ENCODE measurements at places on chromosomes 2 and 18. TPM values are rescaled to one million over a fixed set of nuclear protein-coding genes. Genes with fewer than 3 reads are reported as not detected.

The SH3BP4 gene
- 20.0 TPM for total RNA-seq

The UGT1A4 gene
- not detected for total RNA-seq

The IFT172 gene
- total RNA-seq = 9.5 TPM

- DNase-seq = no peak
Measured at GRCh38 chr2:182558564-182558963, 131.7 kb upstream of the PDE1A start.

DNA sequence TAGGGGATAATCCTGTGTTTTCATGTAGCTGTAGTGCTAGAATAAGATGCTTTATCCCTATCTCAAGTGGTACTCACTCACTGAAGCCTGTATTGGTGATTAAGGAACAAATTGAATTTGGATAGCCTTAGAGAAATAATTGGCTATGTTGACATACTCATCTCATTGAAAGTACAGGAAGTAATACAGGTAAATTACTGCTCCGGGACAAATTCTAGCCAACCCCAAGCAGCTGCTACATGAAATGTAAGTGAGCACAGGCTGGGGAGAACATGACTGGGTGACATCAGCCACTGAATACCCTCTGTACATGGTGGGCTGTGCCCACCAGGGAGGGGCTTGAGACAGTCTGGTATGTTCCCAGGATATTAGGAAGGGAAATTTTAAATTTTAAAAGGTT is 188.4 kb upstream of the RASGRP3 start:
- no peak for DNase-seq

- no peak for DNase-seq
Measured at GRCh38 chr2:50196775-50197480, 835.0 kb downstream of the NRXN1 start.

The CYTIP gene
- total RNA-seq = 2.4 TPM

The TTN gene
- 1,034 TPM for total RNA-seq

The USP34 gene
- 107 TPM for total RNA-seq

The PDE1A gene
- 2.9 TPM for total RNA-seq

The HOXD12 gene
- total RNA-seq = not detected

- DNase-seq = no peak
Measured at GRCh38 chr18:73670039-73670438, 477.6 kb downstream of the FBXO15 start.

The SCYGR7 gene
- not detected for total RNA-seq

DNA sequence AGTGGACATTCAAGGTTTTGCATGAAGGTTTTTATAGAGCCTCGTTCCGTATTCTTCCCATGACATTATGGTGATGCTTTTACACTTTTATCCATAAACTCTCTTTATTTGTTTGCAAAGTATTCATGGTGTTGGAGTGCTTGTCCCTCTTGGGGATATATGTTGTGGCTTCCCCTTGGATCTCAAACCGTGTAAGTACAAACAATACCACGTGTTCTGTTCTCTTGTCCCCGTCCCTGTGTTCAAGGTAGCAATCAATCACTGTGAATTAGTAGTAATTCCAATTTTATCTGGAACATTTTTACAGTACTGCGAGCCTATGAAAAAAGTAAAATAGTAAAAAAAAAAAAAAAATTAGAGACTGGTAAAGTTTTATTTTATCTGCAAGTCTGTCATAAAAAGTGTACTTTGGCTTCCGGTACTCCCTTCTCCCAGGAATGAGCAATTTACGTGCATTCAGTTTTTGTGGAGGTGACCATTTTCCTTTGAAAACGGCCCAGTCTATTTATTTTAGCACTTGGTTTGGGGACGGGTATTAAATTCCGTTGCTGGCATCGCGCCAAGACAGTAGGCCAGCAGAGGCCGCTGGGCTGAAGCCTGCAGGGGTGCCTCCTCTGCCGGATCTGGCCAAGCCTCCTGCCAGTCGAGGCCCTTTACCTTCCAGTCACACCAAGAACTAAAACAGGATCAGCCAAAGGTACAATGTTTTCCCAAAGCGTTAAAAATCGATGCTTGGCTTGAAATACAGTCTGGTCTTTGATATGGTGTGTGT is 175.7 kb downstream of the SOCS6 start:
- peak; percentile 83 for DNase-seq

The IL36A gene
- total RNA-seq = not detected

DNA sequence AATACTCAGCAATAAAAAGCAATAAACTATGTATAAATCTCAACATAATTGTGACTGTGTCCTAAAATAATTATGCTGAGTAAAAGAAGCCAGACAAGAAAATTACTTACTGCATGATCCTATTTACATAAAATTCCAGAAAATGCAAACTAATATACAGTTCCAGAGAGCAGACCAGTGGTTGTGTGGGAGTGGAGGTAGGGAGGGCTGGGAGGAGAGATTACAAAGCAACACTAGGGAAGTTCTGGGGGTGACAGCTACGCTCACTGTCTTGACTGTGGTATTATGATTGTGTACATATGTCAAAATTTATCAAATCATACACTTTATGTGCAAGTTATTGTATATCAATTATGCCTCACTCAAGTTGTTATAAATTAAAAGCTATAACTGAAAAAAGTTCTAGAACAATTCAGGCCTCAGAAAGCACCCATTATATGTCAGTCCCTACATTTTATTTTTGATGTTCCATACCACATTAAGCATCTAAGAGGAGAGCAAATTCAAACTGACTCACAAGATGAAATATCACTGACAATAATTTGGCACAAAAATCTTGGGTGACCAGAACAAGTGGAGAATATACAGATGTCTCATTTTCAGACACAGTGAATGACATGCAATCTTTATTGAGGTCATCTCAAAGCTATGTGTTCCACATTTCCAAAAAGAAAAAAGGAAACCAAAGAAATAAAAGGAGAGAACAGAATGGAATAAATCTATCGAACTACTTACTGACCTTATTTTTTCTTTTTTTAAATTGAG is 85.1 kb downstream of the ANTXR1 start:
- no peak for DNase-seq

The BAZ2B gene
- 66.8 TPM for total RNA-seq

- no peak for DNase-seq
Measured at GRCh38 chr2:38097258-38097987, 21.5 kb upstream of the CYP1B1 start.

DNA sequence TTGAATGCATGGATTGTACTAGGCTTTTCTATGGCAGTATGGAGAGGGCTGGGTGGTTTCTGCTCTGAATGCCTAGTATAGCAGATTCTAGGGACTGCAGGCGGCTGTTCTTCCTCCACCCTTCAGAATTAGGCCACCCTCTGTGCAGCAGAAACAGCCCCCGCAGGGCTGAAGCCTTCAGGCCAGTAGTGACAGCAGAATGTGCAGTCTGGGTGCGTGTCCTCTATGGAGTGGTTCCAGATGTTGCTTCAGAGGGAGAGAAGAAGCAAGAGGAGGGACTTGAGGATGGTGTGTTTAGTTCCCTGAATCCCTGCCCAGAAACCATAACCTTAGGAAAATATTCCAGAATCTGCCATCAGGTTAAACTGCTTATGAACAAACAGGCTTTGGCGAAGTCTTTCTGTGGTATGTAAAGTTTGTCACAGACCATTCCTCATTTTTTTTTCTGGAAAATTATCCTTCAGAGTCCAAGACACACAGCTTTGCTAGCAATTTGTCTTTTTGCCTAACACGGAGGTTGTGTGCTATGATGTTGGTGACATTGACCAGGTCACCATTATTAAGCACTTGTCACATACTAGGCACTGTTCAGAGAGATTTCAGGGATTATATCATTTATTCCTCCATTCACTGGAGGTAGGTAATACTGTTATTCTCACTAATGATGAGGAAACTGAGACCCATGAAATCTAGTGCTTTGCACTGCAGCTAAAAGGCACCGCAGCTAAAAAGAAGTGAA is 21.1 kb downstream of the CASP10 start:
- DNase-seq = no peak

GRCh38 chr2:183868153-183868552 is 730.2 kb upstream of the ZNF804A start:
- DNase-seq = no peak

- DNase-seq = no peak
Measured at GRCh38 chr2:88054782-88055370, 707 bp downstream of the KRCC1 start.

DNA sequence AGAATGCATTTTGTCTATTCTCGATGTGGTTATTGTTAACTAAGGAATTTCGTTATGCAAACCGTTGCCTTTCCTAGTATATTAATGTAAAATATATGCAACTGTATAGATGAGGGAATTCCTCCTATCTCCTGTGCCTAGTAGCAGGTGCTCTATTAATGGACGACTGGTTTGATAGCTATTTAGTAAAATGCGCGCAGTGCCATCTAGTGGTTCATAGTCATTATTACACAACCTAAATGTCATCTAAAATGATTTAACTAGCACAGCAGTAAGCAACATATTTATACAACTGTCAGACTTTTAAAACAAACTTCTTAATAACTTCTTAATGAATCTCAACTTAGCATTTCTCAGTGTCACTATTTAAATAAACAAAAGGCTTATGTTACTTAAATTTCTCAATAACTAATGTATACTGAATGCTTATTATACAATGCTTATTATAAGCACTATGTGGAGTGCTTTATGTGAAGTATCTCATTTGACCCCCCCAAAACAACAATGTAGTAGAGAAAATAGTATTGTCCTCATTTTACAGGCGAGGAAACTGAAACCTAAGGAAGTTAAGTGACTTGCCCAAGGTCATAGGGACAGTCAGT is 77.9 kb downstream of the DTNA start:
- DNase-seq = peak; percentile 73

GRCh38 chr18:79616651-79617510 is 62.7 kb upstream of the CTDP1 start:
- no peak for DNase-seq

DNA sequence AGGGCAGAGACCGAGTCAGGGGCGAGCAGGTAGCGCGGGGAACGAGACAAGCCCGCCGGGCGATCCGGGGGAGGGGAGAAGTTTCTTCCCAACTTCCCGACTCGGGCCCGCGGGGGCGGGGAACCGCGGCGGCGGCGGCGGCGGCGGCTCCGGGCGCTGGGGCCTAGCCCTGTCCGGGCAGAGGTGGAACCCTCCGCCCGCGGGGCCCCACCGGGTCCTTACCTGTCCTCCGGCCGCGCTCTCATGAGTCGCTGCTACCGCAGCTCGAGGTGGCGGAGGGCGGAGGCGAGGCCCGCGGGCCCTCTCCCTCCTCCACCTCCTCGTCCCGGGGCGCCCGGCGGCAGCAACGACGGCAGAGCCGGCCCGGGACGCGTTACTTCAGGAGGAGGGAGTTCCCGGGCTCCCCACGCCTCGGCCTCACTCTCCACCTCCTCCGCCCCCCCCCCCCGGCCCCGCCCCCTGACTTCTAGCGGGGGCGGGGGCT is at the start of gene YES1:
TSS of gene YES1 (minus strand) at position 351 of the 484 bp plus-strand sequence. CDS start 55,415 bp downstream, outside the sequence.
- peak; percentile 75 for DNase-seq

DNA sequence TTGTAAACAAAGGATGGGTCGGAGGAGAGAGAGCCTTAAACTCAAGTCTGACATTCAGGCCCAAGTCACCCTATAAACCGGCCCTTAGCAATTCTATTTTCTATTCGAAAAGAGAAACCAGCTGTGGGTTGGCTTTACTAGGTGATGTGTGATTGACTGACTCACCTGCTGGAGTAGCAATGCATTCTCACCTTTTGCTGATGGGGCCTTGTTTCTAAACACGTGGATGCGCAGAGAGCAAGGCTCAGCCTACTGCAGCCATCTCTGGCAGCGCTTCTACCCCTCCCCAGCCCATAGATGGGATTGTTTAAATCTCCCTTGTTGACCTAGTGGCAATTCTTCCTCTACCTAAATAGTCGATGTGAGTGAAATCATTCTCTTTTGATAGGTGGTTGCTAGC is 138.5 kb downstream of the MEIS1 start:
- no peak for DNase-seq

- no peak for DNase-seq
Measured at GRCh38 chr18:74518456-74519295, 15.6 kb upstream of the CNDP1 start.

- DNase-seq = peak; percentile 65
Measured at GRCh38 chr2:158936978-158937377, 31.5 kb upstream of the TANC1 start.

- peak; percentile 64 for DNase-seq
Measured at GRCh38 chr18:26436176-26437051, 111.9 kb downstream of the KCTD1 start.

The RPL37A gene
- total RNA-seq = 845 TPM

The DYNAP gene
- not detected for total RNA-seq

The PARD3B gene
- 9.7 TPM for total RNA-seq

GRCh38 chr2:9694661-9695234 is 64.0 kb upstream of the YWHAQ start:
- no peak for DNase-seq

Data from myocyte (in vitro differentiated cells).